ENCODE measurements at places on chromosomes 7 and 10.
A peak's percentile ranks its signal among the peaks of the same experiment; 100 is the strongest.

DNA sequence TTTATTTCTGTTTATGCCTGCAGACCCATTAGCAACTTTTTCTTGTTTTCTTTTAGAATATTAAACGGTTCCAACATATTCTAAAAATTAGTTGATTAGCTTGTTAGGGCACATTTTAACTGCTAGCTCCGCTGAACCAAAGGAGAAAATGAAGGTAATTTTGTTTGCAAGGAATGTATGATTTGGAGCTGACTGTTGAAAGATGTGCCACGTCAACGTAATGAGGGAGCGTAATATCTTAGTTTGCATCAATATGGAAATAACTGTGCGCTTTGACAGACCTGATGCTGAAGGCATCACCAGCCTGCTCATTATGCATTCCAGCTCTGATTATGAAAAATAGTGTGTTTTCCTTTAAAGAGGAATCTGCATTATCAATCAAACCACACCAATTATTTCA lies 102.0 kb upstream of the CTBP2 start:
- DNase-seq, result no peak

GRCh38 chr7:24793982-24794648 lies 36.9 kb upstream of the GSDME start:
- no peak for DNase-seq

DNA sequence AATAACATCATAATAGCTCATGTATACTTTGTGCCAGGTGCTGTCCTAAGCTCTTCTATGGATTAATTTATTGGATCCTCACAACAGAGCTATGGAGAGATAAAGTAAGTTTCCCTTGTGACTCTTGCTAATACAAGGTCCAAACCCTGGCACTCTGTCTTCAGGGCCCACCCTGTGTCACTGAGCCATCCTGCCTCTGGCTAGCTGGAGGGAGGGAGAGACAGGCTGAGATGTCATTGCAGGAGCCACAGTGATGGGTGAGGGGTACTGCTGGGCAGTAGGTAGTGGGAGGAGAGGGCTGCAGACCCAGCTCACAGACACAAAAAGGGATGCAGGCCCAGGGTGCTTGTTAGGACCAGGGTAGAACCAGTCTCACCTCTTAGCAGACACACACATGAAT lies 16.9 kb downstream of the GCK start:
- no peak for DNase-seq

DNA sequence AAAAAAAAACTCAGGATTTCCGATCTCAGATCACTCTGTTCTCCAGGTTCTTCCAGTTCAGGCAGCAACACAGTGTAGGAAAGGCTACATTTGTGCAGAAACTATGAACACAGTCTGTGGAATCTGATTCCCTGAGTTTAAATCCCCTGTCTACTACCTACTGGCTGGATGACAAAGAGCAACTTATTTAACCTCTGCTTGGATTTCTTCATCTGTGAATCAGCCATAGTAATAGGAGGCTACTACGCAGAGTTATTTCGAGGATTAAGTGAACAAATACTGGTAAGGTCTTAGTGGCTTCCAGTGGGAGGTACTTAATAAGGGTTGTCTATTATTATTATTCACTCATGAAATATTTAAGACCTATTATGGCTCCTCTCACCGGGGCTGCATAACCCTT lies 44.3 kb upstream of the PDCD4 start:
- DNase-seq, result no peak

GRCh38 chr7:55181762-55182161 lies 162.9 kb downstream of the EGFR start:
- no peak for DNase-seq

GRCh38 chr10:119817991-119818888 lies 54.4 kb downstream of the MCMBP start:
- peak; percentile 17 for DNase-seq

DNA sequence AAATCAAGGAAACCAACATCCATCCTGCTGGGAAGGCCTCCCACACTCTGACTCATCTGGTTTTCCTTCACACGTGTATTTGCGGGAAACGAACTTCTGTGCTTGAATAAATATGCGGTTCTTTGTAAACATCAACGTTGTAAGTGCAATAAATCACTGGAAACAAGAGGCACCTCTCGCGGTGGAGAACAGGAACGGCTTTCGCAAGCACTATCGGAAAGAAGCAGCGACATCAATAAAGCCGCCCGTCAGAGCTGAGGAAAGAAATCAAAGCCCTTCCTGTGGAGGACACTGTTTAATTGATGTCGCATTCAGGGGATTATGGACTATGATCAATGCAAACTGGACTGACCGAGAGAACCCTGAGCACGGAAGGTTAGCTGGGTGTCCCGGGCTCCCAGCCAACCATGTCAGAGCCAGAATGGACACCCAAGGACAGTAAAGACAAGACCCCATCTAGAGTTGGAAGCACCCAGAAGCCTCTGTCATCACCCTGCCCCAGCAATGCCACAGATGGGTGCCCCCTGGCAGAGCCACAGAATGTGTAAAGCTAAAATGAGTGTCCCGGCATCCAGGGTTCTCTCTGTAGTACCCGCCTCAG lies 37.6 kb downstream of the OAT start:
- DNase-seq, result no peak

DNA sequence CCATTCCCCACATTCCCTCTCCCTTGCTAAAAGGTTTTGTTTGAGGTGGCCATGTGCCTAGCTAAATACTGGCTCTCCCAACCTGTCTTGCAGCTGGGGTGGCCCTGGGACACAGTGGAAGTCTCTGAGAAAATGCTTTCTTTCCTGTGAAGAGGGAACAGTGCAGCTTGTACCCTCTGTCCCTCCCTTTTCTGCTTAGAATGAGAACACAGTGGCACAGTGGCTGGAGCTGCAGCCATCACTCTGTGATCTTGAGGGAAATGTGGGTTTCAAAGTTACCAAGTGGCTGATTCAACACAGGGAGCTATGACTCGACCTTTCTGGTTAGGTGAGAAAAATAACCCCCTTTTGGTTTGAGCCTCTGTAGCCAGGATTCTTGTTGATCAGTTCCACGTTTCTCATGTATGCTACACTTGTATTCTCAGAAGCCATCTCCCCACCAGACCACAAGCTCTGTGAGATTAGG lies 62.7 kb upstream of the CARD11 start:
- DNase-seq, result peak; percentile 94

DNA sequence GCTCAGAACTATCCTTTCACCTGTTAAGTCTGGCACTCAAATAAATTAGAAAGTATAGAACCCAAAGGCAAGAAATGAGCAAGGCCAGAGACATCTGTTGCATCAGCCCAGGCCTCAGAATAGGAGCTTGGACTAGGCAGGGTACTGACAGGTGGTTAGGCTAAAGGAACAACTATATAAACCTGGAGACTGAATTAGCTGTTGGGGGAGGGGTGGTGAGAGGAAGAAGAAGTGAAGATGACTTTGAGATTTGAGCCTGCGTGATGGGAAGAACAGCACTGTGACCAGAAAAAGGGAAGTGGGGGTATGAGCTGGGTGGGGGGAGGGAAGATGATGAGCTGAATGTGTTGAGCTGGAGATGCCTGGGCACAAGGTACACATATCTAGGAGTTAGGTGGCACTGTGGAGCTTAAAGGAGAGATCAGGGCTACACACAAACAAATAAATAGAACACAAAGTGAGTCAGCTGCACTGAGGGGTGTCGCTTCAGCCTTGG lies 244.7 kb downstream of the PTEN start:
- peak; percentile 10 for DNase-seq

DNA sequence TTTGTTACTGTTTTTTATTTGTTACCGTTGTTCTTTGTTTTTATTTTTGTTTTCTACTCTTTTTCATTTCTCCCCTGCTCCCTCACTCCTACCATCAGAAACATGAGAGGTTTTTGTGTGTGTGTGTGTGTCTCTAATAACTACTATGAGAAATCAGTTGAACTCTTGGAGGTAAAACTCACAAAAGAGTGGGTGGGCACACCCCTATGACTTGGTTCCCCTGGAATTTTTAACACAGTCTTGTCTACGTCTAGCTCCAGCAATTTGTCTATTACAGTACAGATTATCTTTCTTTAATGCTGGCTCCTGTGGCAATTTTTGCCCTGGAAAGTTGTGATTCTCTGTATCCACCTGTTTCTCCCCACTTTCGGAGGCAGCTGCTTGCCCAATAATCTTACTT lies 56.2 kb downstream of the AOAH start:
- no peak for DNase-seq

- peak; percentile 28 for DNase-seq
Measured at GRCh38 chr7:129072479-129073011, 17.6 kb upstream of the TNPO3 start.

DNA sequence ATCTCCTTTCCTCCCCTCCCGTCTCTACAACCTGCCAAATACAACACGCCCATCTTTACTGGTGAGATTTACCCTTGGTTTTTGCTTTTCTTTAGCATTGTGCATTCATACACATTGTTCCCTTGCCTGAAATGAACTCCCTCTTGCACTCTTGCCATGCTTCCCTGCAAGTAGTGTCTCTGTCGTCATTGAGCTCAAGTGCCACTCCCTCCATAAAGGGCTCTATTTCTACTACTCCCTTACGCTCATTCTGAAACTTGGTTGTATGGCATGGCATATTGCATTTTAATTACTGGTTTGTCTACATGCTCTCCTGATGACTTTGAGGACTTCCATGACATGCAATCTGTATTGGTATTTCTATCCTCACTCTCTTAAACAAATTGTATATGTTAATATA lies 242.7 kb downstream of the THSD7A start:
- no peak for DNase-seq

DNA sequence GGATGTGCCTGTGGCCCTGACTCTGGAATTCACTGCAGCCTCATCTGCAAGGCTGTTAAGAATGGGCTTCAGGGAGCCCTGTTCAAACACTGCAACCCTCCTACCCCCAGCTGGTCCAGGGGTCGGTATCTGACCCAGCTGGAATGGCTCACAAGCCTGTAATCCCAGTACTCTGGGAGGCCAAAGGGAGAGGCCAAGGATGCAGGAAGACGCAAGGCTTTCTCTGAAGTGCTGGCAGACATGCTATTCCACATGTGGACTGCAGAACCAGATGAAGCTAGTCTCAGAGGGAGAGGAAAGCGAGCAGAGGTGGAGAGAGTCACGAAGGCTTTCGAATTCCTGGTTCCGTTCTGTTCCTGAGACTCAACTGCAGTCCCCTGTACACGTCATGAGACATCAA lies 45.0 kb downstream of the ESYT2 start:
- no peak for DNase-seq

GRCh38 chr7:2959828-2960599 lies 83.7 kb downstream of the CARD11 start:
- no peak for DNase-seq

GRCh38 chr10:34297541-34298345 lies 517.4 kb downstream of the PARD3 start:
- DNase-seq, result no peak

DNA sequence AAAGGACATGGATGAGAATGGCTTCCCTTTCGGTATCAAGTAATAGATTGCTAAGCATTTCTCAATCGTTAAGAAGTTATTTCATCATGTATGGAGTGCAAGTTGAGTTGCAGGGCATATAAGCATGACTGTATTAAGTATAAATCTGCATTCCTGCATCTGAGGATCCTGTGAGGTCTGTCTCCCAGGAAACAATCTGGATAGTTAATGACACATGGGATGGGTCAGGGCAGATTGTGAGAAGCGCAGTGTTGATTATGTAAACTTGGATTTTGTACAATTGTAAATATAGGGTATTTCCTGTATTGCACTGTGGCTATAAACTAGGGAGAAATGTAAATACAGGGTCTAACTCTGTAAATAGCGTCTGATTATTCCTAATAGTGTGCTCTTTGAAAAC lies 102.6 kb downstream of the PLXDC2 start:
- DNase-seq, result no peak

DNA sequence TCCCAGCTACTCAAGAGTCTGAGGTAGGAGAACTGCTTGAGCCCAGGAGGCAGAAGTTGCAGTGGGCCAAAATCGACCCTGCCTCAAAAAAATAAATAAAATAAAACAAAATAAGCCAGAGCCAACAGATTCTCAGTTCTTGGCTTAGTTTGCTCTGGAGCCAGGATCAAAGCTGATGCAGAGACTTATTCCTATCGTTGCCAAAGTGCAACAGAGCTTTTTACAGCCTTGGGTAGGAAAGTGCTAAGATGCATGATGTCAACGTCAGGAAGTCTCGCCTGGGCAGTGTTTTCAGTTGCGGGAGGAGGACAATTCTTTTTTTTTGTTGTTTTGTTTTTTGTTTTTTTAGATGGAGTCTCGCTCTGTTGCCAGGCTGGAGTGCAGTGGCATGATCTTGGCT lies 43.8 kb upstream of the CYTH3 start:
- DNase-seq, result no peak

DNA sequence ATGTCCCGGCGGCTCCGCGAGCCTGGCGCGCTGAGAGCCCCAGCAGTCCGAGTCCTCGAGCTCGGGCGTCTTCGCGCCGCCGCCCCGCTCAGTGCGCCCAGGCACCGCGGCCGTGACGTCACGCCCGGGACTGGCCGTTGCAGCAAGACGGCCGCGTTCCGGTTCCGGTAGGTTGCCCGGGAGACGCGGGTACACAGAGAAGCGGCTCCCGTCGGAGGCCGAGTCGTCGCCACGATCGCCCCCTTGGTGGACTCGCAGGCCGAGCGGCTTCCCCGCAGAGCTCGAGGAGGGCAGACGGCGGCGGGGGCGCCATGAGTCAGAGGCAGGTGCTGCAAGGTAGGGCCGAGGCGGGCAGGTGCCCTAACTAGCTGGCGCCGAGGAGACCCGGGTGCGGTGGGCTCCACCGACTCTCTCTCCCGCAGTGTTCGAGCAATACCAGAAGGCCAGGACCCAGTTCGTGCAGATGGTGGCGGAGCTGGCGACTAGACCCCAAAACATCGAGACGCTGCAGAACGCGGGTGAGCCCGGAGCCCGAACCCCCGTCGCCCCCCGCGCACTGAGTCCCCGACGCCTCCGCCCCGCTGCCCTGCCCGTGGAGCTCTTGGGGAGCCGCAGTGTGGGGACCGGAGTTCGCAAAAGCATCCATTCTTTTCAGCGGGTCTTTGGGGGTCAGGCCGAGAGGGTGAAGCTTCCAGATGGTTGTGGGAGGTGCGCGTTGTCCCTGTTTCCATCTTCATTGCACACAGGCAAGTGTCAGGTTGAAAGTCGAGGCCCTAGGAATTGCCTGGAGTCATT lies at the start of gene SPAG6:
TSS of gene SPAG6 (plus strand) at position 196 of the 795 bp plus-strand sequence. CDS start at position 312, 116 bp downstream.
- DNase-seq, result peak; percentile 71

DNA sequence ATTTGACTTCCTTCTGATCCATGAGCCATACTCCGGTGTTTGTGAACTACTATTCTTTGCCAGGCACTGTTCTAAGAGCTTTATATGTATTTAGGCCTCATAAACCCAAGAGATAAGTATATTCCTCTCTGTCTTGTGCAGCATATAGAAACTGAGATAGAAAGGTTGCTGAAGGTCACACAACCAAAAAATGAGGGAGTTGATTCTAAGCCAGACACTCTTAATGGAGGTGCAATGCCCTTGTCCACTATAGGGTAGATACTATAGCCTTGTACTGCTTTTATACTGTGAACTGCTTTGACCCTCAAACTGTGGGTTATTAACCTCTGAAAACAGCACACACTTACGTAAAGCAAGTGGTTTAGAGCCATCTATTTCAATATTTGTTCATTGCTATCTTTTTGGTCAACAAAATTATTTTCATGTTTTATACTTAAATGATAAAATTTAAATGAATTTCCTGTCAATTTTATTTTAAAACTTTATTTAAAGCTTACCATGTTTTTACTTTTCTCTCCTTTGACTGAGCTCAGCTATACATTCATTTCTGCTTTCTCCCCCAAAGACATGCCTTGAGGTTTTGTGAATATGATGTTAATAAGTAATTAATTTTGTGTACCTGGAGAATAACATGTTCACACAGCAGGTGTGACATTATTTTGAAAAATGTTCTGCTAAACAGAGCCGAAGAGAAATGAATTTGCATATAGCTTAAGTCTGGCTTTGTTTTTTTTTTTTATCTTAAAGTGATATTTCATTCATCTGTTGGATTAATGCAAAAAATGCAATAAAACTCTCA lies 687.3 kb downstream of the DNAJB9 start:
- DNase-seq, result no peak
